NCI-H446 treated with DMSO at 0.1 percent for 48 hours (cell line): ENCODE measurements at places on chromosomes 7 and 10.

DNA sequence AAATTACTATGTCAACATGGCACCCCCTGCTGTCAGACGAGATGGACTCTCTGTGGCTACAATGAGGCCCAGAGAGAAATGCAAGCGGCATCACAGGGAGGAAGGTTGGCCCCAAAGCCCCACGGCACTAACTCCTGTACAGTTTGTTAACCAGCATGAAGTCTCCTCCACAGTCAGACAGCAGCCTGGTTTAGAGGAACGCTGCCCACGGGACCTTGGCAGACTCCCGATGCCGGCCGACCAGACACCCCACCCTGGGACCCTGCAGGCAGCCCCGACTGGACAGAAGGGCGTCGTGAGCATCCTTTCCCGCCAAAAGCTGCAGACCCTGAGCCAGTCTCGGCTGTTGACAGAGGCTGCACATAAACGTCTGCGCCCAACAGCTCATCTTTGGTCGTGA is 158.8 kb downstream of the DIP2C start:
- no peak for DNase-seq

GRCh38 chr10:22429146-22429545 is 83.8 kb downstream of the SPAG6 start:
- no peak for DNase-seq

- no peak for DNase-seq
These were observed 2.8 kb downstream of the KCTD7 start for GRCh38 chr7:66631471-66631870.

DNA sequence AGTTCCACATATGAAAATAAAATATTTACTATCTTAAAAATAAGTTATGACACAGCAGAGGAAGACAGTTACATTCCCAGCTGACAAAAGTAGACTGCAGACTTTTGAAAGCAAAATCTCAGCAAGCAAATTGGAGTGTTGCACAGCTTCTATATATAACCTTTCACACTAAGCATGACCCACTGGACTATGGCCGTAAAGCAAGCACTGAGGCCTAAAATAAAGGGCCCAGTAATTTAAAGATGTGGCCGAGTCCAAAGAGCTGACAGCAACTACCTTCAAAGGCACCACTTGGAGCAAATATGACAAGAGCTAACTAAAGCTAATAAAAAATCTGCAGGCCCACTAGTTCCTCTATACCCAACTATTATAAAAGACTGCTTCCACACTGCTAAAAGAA is 6.5 kb downstream of the GDI2 start:
- no peak for DNase-seq

DNA sequence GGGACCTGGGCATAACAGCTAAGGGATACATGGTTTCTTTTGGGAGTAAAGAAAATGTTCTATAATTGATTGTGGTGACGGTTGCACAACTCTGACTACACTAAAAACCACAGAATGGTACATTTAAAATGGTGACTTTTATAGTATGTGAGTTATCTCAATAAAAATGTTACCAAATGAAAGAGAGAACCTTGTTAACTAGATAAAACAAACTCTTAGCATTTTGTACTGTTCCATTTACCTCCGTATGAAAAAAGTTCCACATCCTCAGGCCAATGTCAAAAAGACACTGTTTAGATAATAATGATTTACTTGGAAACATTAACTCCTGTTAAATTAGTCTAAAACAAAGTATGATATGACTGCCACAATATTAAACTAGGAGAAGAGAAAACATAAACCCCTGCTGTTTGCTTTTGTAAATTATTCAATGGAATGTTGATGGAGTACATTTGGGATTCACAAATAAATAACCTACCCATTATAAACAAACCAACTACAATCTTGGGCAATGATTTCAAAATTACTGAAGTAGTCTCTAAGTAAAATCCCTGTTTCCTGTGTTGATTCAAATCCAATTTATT is 60.7 kb downstream of the SMURF1 start:
- no peak for DNase-seq

GRCh38 chr7:130279286-130279685 is 12.6 kb downstream of the CPA2 start:
- no peak for DNase-seq

DNA sequence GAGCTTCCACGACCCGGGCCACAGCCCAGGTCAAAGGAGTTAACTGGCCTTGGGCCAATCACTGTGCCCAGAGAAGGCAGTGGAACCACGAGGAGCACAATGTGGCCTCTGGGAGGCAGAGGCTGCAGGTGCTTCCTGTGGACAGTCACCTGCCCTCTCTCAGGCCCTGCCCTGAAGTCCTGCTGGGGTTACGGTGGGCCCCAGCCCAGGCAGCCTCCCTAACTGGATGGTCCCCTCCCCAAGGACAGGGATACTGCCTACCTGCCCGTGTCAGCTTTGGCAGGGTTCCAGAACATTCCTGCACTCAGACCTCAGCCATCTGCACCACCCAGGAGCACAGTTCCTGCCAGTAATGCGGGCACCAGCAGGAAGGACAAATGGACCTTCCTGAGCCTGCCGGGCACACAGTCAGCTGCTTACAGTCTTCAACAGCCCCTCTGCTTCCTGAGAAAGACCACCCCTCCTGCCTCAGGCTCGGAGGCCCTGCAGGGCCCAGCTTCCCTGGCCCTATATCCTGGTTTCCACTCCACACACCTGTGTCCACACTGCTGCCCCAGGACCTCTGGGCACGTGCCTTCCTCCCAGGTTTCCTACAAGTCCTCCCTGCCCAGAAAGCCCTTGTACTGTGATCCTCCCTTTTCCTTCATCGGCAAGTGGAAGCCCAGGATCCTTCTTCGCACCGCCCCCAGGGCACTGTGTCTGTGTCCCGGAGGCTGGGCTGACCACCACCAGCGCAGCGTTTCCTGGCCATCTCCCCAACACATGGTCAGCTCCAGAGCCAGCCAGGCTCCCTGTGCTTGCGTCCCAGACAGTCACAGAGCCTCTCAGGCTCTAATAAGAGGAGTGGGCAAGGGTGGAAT is 23.3 kb downstream of the WDR86 start:
- DNase-seq: no peak

DNA sequence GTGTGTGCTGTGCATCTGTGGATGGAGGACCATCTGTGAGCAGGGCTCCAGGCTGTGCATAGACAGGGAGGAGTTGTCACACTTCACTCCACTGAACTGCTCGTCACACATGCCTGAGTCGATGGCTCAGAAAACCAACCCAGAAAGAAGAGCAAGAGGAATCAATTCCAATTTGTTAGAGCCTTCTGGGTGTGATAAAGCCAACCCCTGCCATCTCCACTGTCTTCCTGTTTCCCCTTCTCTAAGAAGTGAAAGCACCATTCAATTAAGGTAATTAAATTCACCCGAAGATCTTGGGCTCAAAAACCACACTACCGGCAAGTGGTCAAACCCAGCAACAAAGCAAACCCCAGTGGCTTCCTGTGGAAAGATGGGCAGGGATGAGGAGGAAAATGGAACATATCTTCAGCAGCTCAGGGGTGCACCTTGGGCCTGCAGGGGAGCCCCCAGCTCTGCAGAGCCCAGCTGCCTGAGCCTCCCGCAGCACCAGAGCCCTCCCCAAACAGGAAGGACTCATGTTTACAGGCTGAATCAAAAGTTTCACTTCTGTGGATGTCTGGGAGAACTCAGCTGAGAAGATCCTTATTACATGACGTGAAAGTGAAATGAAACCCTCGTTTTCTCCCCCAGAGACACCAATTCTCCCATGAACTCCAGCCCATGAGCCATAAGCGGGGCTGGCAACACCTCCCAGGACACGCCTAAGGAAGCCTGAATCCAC is 10.9 kb downstream of the C10orf71 start:
- DNase-seq: no peak

DNA sequence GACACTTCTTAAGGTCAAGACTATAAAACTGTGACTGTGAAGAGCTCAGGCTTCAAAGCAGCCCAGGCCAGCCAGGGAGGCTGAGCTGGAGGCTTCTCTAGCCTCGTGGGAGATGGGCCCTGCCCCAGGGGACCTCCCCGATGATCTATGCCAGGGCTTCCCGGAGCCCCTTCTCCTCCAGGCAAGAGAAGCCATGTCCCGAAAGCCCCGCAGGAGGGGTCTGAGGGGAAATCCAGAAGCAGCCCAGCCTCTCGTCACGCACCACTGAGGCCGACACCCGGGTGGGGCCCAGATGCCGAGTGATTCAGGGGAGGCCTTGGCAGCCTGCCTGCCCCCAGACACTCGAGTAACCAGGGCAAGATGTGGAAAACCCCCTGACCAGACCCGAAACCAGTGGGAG is 63.7 kb downstream of the PROSER2 start:
- no peak for DNase-seq

GRCh38 chr10:113060201-113061053 is 110.4 kb downstream of the TCF7L2 start:
- DNase-seq: no peak

DNA sequence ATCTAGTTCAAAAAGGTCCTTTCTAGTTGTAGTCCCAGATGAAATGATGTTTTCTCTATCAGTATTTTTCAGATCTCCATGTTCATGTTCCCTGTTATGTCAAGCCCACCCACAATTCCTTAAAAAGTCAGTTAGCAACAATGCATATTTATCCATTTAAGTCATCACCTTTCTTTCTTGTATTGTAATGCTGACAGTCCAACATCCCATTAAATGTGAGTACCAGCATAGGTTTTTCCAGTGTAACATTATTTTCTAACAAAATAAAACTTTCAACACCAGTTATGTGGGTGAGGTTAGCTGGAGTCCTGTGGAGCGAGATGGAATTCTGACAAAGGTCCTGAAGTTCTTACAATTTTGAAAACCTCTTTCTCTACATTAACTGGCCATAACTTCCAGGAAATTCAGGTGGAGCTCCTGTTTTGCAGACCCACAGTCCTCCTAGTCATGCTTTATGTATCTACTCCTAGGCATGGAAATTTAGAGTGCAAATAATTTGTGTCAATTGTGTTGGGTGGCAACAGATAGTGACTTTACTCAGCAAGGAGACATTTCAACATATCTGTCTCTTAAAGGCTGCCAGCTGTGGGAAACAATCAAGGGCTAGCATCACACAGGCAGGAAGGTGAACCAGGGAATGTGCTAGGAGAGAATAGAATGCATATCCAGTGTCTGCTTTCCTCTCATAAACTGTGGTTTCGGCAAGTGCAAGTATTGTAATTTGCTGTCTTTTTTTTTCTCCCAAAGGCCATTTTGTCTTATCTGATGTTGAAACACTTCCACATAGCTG is 162.6 kb downstream of the MTERF1 start:
- no peak for DNase-seq

DNA sequence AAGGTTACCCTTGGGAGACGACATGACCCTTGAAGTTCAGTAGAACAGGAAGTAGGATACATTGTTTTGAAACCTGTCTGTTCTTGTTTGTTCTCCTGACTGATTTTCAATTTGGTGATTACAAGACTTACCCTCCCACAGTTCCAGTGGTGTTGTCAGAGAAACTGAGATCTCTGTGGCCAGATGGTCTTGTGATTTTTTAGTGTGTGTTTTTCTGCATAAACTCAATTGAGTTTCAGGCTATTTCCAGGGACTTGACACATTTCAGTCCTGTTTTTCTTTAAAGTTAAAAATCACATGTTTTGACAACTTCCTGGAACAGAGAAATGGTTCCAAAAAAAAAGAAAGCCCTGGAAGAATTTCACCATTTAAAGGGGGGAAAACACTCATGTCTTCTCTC is 22.3 kb downstream of the PIK3CG start:
- no peak for DNase-seq

GRCh38 chr7:128728598-128728997 is 10.6 kb upstream of the CALU start:
- no peak for DNase-seq

- DNase-seq: no peak
These were observed 619.6 kb downstream of the ARL4A start for GRCh38 chr7:13307040-13307439.

DNA sequence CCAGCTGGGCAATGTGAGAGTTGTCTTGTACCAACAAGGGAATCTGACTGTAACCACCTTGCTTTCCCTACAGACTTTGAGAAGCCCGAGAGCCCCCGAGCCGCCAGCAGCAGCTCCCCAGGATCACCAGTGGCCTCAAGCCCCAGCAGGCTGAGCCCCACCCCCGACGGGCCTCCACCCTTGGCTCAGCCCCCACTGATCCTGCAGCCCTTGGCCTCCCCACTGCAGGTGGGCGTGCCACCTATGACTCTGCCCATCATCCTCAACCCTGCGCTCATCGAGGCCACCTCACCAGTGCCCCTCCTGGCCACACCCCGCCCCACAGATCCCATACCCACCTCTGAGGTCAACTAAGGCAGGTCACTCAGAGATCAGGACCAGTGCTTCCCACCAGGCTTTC is 13.5 kb upstream of the NFKB2 start:
- no peak for DNase-seq

- no peak for DNase-seq
These were observed 383.1 kb upstream of the VSTM2A start for GRCh38 chr7:54159088-54159487.

DNA sequence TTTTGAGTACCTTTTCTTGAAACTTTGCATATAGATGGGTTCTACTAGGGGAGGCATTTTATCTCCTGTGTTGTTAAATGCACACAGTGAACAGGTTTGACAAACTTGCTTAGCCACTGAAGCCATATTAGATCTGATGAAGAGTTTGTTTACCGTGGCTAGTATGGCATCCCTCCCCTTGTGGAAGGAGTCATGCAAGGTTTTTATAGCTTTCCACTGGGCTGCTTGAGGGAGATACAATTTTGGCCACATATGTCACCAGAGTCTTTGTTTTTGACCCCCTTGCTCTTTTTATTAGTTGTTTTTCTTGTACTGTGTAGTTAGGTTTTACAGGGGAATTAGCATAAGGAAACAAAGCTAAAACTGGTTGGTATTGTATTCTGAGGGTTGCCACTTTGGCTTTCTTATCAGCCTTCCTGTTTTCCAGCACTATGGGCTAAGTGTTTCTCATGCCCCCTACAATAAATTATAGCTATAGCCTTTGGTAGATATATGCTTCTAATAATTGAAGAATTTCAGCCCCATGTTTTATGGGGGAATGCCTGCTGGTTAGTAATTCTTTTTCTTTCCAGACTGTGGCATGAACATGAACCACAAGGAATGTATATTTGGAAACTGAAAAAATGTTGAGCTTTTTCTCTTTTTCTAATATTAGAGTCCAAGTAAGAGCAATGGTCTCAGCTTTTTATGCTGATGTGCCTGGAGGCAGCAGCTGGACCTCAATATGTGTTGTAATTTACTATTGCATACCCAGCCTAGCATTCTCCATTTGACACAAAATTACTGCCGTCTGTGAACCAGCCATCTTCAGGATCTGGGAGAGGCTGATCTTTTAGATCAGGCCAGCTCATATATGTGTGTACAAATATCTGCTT is 18.4 kb upstream of the STEAP2 start:
- DNase-seq: no peak
